ENCODE measurements at places on chromosomes 5 and 9.

DNA sequence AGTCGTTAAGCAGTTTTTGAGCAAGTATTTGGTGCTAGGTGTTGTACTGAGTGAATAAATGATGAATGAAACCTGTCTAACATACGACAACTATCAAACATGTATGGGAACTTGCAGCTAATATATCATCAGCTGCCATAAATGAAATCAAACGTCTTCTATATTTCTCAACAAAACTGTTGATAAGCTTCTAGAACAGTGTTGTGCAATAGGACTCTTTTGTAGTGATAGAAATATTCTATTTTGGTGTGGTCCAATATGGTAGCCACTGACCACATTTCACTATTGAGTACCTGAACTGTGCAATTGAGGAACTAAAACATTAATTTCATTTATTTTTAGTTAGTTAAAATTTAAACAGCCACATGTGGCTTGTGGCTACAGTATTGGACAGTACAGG, 16.3 kb upstream of the FYB1 start:
- no peak for DNase-seq

DNA sequence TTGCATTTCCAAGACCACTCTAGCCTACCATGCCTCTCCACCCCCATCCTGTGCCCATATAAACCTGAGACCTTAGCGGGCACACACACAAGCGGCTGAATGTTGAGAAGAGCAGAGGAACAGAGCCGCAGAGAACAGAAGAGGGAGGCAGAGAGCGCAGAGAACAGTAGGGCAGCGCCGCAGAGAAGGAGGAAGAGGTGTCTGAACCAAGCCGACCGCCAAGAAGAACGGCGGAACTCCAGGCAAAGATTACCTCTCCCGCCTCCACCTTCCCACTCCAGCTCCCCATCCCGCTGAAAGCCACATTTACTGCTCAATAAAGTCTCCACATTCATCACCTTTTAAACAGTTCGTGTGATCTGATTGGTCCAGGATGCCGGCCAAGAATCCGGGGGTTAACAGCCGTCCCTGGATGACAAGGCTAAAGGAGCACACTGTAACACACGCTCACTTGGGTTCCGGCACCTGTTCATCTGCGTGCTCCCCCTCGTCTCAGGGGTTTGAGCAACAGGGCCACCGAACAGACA, 33.2 kb downstream of the GRIN3A start:
- peak; percentile 3 for DNase-seq

DNA sequence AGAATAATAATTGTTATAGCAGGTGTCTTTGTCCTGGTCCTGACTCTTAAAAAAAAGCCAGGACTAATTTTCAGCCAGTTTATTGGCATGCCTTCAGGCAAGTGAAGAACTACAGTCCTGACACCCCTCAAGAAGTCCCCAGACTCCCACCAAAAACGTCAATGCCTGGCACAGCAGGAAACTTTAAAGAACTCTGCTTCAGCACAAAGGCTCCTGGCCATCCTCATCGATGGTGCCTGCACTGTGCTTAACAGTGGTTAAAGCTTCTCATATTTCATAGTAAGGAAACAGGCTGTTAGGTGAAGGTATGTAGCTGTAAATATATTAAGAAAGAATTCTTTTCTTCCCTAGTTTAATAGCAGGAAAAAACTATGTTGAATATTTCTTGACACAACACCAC, 280.1 kb upstream of the PUM3 start:
- DNase-seq, result no peak

- no peak for DNase-seq
These were observed 98.4 kb upstream of the ERCC6L2 start for GRCh38 chr9:95777136-95777535.

- no peak for DNase-seq
These were observed 294.3 kb upstream of the IRX1 start for GRCh38 chr5:3301306-3301705.

GRCh38 chr9:116484492-116485061, 202.5 kb upstream of the TRIM32 start:
- no peak for DNase-seq

Data from activated CD4-positive, alpha-beta T cell treated with anti-CD3 and anti-CD28 coated beads for 4 hours (primary cell).